ENCODE measurements at places on chromosomes 2 and 18.

DNA sequence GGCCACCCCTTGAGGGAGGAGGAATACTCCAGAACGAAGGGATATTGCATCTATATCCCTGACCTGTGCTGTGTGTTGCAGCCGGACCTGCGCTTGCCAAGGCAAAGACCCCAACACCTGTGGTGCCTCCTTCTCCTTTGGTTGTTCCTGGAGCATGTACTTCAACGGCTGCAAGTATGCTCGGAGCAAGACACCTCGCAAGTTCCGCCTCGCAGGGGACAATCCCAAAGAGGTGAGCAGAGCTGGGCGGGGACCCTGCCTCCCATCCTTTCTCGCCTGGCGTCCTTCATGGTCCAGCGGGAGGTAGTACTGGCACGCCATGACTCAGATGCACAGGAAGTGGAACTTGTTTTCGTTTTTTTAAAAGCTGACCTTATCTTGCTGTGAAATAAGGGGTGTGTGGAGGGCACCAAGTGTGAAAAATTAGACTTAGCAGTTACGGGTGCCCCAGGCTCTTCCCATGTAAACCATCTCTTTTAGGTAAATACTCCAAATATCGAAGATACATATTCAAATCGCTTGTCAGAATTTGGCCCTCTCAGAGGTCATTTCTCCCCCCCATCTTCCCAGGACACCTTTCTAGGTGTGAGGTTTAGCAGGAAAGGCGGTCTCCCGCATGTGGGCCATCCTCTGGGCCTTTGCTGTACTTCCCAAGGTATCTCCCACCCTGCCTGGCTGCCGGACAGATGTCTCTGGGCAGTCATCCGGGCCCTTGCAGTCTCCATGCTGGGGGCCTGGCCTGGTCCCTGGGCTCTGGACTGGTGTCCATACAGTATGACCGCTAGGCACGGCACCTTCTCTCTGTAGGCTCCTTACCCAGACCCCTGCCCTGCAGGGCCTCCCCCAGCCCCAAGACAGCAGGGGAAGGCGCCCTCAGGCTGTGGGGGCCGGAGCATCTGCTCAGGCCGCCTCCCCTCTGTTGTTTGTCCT, 57.6 kb downstream of the BOLA3 start:
- no peak for DNase-seq

DNA sequence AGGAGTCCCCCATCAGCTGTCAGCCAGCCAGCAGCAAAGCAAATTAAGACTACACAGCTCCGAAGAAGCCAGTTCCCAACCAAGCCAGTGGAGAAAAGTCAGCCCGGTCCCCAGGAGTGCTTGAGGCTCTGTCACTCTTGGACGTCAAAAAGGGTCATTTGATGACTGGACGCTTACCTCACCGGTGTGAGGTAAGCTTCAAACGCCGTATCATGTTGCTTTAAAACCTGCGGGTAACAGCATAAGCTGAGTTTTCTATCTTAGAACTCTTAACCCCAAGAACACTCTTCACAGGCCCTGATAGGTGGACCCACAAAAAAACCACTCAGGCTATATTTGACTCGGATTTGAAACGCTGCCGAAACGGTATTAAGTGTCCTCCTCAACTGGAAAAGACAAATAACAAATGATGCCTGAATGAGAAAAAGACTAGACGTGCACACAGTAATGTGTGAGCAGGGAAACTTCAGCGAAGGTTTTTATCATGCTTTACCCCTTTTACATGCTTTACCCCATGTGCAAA, 682 bp upstream of the LNPK start:
- peak; percentile 6 for DNase-seq

- DNase-seq = no peak
Observed at GRCh38 chr18:76499637-76500340, 4.7 kb upstream of the ZNF516 start.

GRCh38 chr2:17271416-17271815, 246.8 kb downstream of the RAD51AP2 start:
- DNase-seq = peak; percentile 23

DNA sequence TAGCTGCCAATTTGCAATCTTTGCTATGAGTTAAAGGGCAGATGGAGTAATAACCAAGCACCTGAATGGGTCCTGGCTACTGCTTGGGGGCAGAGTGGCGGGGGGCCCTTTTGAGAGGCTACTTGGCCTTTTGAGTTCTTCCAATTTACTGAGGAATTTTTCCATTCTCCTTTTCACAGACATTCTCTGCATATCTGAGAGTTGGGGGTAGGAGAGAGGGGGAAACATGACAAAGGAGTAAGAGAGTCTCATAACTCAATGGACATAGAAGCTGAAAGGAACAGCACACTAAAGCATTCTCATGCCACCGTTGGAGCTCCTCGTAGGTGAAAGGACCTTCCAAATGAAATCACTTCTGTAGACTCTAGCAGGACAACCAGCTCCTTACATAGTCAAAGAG, 16.1 kb downstream of the LGALSL start:
- no peak for DNase-seq

- no peak for DNase-seq
Observed at GRCh38 chr2:179250095-179250494, 14.5 kb downstream of the SESTD1 start.

GRCh38 chr2:111178730-111179405, 58.2 kb downstream of the BCL2L11 start:
- peak; percentile 35 for DNase-seq

GRCh38 chr18:9737006-9737405, 28.9 kb downstream of the RAB31 start:
- DNase-seq = no peak

DNA sequence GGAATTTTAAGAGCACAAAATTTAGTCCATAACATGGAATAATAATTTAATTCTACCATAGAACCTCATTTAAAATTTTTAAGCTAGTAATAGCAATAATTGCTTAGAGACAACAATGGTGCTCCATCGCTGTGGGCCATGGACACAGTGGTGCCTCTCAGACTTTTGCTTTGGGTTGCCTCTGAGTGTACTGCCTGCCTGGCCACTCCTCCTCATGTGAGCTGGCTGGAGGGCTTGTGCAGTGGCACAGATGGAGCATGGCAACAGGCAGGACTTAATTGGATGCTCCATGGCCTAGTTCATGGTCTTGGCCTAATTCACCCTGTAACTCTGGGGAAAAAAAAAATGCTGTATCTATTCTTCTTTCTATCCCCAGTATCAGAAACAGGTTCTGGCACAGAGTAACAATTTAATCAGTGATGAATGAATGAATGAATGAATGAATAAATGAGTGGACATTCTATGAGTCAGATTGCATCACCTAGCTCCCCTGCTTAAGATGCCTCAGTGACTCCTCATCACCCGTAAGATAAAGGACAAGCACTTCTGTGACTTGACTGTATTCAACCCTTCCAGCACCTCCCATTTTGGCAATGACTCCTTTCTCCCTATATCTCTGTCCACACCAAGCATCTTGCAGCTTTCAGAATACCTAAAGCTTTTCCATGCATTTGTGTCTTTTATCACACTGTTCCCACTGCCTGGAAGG, 211.8 kb upstream of the SLC14A2 start:
- DNase-seq = no peak

- DNase-seq = no peak
Observed at GRCh38 chr2:241885946-241886643, 16.6 kb downstream of the RTP5 start.

Data from hepatic stellate cell (primary cell).